ENCODE measurements at places on chromosomes 1 and 21.

DNA sequence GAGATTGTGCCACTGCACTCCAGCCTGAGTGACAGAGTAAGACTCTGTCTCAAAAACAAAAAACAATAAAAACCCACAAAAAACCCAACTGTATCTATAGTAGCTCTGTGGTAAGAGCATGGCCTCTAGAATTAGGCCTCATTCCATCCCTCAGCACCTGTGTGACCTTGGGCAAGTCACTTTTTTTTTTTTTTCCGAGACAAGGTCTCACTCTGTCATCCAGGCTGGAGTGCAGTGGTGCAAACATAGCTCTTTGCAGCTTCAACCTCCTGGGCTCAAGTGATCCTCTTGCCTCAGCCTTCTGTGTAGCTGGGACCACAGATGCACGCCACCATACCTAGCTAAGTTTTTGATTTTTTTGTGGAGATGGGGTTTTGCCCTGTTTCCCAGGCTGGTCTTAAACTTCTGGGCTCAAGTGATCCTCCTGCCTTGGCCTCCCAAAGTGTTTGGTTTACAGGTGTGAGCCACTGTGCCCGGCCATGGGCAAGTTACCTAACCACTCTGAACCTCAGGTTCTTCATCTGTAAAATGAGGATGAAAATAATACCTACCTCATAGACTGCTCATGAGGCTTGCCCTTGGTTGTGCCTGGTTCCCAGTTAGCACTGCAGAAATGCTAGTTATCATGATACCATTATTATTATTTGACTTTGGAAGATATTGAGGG is 15.3 kb upstream of the MYOM3 start:
- no peak for DNase-seq

GRCh38 chr1:244028701-244029100 is 22.4 kb upstream of the ZBTB18 start:
- DNase-seq, result no peak

- DNase-seq, result no peak
Observed at GRCh38 chr1:36576551-36577110, 93.9 kb upstream of the CSF3R start.

DNA sequence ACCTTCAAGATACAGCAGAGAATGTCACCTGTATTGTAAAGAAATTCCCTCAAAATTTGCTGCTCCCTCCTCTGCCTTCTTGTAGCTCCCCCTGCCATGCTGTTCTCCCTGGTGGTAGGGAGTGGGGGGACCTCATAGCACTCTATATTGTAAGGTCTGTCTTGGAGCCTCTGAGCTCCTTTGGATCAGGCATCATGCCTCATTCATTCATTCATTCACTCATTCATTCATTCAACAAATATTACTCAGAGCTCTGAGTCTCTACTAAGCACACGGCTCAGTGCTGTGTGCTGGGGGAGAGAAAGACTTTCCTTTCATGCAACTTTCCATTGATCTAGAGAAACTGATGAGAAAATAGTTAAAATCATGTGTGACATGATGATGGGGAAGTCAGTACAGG is 27.1 kb upstream of the EPHB2 start:
- DNase-seq, result no peak

GRCh38 chr21:42336054-42336453 is 14.7 kb downstream of the TFF2 start:
- no peak for DNase-seq

DNA sequence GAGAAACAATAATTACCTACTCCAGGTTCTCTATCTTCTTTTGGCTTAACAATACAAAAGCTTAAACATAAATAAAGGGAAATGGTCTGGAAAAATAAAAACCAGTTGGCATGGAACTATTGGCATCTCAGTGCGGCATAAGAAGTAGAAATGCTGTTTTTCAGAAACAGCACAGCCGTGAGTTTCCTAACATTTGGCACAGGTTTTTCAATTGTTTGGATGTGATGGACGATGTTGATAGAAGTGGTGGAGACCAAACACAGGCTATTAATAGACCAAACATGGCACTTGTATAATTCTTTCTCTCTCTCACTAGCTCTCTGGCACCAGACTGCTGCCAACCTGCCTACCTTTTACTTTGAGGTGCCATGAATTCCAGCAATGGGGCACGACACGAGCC is 36.2 kb downstream of the KCNN3 start:
- DNase-seq, result no peak

DNA sequence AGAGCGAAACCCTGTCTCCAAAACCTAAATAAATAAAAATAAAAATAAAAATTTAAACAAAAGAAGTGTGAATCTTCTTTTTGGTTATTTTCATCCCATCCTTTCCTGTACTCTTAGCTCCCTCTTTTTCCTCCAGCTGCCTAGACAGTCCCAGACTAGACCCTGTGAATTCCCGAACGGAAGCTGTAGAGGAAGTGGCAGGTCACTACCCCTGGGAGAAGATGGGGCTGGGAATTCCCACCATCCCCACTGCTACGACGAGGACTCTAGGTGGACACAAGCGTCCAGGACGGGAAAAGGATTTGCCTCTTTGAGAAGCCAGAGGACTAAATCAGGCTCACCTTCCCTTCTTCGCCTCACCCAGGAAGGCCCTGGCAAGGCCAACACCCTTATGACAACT is 12.6 kb downstream of the RHBDL2 start:
- DNase-seq, result no peak

DNA sequence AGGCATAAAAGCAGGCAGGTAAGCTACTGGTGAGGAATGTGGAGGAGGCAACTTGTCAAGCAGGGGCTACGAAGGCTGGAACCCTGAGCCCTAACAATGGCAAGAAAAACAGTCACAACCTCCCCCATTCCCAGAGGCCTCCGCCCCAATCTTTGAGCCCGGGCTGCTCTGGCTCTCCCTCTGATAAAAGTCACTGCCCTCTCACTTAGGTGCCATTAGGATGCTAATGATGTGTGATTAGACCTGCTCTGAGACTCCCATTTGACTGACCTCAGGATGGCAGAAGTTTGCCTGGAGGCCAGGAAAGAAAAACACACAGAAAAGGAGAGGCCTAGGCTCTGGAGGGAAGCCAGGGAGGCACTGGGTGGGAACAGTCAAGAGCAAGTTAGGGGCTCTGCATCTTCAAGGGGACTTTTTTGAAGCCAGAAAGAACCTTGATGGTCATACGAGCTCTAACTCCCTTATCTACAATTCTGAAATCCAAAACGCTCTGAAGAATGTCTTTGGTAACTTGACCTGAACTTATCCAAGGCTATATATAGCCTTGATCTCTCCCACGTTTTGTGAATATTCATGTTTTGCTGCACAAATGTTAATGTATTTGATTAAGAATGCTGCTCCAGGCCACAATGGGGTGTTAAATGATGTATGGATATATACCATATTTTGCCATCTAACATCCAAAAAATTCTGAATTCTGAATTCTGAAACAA is 98.9 kb downstream of the TRABD2B start:
- DNase-seq, result no peak

DNA sequence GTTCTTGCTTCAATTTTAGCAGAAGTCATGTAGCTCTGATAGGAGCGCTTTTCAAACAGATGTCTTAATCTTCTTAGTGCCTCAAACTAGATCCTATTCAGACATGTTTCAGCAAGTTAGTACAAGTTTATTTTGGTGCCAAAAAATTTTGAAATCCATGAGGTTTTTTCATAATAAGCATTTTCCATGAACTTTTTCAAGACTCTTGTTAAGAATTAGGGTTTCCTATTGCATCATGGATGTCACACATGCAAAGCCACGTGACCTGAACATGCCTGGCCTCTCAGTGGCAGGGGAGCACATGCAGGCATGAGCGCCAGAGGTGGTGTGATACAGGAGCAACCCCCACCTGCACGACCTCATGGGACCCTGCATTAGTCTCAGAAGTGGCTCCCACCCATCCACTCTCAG is 67.6 kb downstream of the POFUT2 start:
- no peak for DNase-seq

Data from CD4-positive, alpha-beta T cell treated with Interleukin-17A for 1 hour (primary cell).